Kidney epithelial cell (primary cell): ENCODE measurements at places on chromosomes 6 and 20.

- no peak for DNase-seq
Observed at GRCh38 chr6:33440649-33441309, 13.6 kb upstream of the ZBTB9 start.

- DNase-seq = no peak
Observed at GRCh38 chr6:23522792-23523547, 603.0 kb upstream of the NRSN1 start.

DNA sequence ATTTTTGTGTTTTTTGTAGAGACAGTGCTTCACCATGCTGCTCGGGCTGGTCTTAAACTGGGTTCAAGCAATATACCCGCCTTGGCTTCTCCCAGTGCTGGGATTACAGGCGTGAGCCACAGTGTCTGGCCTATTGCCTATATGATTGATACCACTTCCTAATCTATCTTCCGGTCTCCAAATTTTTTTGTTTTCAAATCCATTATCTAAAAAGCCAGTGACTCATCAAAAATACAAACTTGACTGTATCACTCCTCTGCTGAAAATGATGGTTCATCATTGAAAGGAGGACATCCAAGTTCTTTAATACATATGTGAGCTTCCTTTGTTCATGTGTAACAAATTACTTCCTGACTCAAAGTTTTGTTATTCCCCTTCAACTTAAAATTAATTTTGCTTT is 35.5 kb downstream of the FAM8A1 start:
- DNase-seq = no peak

- no peak for DNase-seq
Observed at GRCh38 chr20:6184086-6184485, 61.3 kb upstream of the FERMT1 start.

DNA sequence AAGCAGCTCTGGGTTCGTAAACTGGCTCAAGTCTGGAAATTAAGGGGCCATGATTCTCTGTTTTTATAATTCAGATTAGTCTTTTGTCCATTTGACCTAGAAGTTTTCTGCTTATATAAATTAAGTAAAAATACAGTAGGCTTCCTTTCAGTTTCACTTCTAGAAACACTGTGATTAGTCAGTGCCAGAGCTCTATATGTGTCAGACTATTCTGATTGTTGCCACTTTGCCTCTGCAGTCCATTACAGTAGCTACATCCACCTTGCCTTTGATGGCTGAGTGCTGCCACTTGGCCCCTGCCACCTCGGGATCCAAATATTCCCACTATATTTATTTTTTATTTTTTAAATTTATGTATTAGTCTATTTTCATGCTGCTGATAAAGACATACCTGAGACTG is 7.9 kb downstream of the ZC2HC1B start:
- DNase-seq = no peak

GRCh38 chr20:15817351-15817750 is 755.9 kb downstream of the KIF16B start:
- no peak for DNase-seq

- DNase-seq = no peak
Observed at GRCh38 chr6:137910843-137911456, 43.9 kb downstream of the TNFAIP3 start.

- DNase-seq = no peak
Observed at GRCh38 chr6:70549327-70549726, 17.4 kb upstream of the SDHAF4 start.

DNA sequence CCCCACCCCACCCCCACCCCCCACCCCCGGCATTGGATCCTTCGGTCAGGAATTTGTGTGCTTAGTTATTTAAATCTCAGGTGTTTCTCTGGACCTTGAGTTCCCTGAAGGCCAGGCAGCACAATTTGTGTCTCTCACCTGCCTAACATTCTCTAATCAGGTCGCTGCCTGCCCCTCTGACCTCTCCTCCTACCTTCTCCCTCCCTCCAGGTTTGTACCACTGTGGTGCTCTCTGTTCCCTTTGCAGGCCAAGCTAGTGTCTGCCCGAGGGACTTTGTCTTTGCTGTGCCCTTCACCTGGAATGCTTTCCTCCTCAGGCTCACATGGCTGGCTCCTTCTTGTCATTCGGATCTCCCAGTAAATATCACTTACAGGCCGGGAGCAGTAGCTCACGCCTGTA is 131.4 kb upstream of the SLC2A12 start:
- DNase-seq = no peak

GRCh38 chr6:18823782-18824386 is 436.7 kb downstream of the RNF144B start:
- no peak for DNase-seq
